Esophagus squamous epithelium (tissue), 5 donors: ENCODE measurements at places on chromosomes 1 and 21. TPM values are rescaled to one million over a fixed set of nuclear protein-coding genes. Genes with fewer than 3 reads are reported as not detected.

GRCh38 chr1:27300341-27301051 lies 21.5 kb upstream of the TMEM222 start:
- H3K27me3 ChIP-seq = no peaks in the 10 kb centered on the region
- peaks cover 23% of the 10 kb centered on the region for H3K4me1 ChIP-seq
- no peak overlapping the region for H3K4me3 ChIP-seq
- DNase-seq = peak; percentile 19
- peak overlapping the region; percentile 94 for H3K27ac ChIP-seq

DNA sequence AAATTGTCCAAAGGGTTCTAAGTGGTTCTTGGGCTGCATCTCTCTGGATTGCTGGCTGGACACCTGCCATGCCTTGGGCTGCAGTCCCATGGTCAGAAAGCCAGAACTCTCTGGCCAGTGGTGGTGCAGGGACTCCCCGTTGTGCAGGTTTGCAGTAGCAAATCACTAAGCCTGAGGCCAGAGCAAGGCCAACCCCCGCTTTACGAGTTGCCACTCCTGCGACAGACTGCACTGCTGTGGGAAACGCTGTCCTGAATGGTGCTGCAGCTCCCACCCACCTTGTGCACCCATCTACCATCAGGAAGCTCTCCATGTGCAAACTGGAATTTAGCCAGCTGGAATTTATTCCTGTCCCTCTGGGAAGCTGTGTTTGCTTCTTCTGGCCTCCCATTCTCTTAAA lies 45.7 kb downstream of the LHX4 start:
- no peak overlapping the region for H3K27ac ChIP-seq
- H3K36me3 ChIP-seq = no peaks in the 10 kb centered on the region
- no peaks in the 10 kb centered on the region for H3K27me3 ChIP-seq
- no peak for DNase-seq

- DNase-seq = no peak
- H3K27me3 ChIP-seq = no peaks in the 10 kb centered on the region
- H3K4me3 ChIP-seq = no peak overlapping the region
- H3K27ac ChIP-seq = no peak overlapping the region
- no peaks in the 10 kb centered on the region for H3K4me1 ChIP-seq
Observed at GRCh38 chr21:28229814-28230213, 762.9 kb downstream of the LTN1 start.

- DNase-seq = no peak
- no peaks in the 10 kb centered on the region for H3K36me3 ChIP-seq
- H3K4me3 ChIP-seq = no peak overlapping the region
- H3K27ac ChIP-seq = no peak overlapping the region
- no peaks in the 10 kb centered on the region for H3K27me3 ChIP-seq
Observed at GRCh38 chr1:67856921-67857320, 23.7 kb upstream of the GNG12 start.

- H3K27me3 ChIP-seq = no peaks in the 10 kb centered on the region
- H3K4me3 ChIP-seq = no peak overlapping the region
- DNase-seq = no peak
- H3K27ac ChIP-seq = no peak overlapping the region
Observed at GRCh38 chr1:38587766-38588165, 271.8 kb downstream of the RRAGC start.

OR2G6 gene
- total RNA-seq = not detected

- no peak for DNase-seq
- H3K36me3 ChIP-seq = no peaks in the 10 kb centered on the region
- H3K27me3 ChIP-seq = no peaks in the 10 kb centered on the region
- no peaks in the 10 kb centered on the region for H3K4me1 ChIP-seq
- H3K4me3 ChIP-seq = no peak overlapping the region
Observed at GRCh38 chr1:76727520-76727919, 139.8 kb upstream of the ST6GALNAC5 start.

DNA sequence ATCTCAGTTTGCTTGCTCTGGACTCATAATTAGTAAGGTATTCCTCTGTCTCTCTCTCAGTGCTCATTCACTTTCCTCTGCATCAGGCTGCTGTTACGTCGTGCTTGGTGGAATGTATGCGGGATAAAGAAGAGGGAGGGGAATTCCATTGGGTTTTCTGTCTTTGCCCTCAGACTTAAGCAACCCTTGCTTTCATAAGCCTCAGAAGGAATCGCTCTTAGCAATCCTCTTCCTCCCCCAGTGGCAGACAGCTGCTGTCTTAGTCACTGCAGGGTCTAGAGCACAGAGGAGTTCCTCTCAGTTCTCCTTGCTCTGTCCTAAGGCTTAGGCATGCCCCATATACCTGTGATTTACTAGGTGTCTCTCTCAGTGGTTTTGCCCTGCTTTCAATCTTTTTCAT lies 19.1 kb upstream of the NTMT2 start:
- H3K4me3 ChIP-seq = no peak overlapping the region
- H3K36me3 ChIP-seq = no peaks in the 10 kb centered on the region
- no peaks in the 10 kb centered on the region for H3K4me1 ChIP-seq

- H3K4me3 ChIP-seq = no peak overlapping the region
- peaks cover 13% of the 10 kb centered on the region for H3K36me3 ChIP-seq
- no peak overlapping the region for H3K27ac ChIP-seq
- H3K27me3 ChIP-seq = no peaks in the 10 kb centered on the region
- H3K4me1 ChIP-seq = no peaks in the 10 kb centered on the region
Observed at GRCh38 chr1:39473324-39473723, 18.1 kb upstream of the BMP8A start.

DNA sequence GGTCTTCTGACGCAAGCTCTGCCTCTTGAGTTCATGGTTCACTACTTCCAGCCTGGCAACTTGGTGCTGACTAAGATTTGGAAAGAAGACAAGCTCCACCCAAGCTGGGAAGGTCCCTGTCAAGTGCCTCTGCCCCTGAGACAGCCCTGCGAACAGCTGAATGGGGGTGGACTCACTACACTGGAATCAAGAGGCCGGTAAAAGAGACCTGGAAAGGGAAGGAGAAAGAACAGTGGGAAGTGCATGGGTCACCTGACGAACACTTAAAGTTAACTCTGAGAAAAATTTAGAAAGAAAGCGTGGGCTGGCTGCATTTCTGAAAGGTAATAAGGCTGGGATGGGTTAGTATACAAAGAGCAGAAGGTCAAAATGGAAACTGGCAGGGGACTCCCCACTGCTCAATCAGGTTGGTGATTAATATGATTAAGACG lies 26.1 kb upstream of the ZNF496 start:
- DNase-seq = no peak
- H3K4me1 ChIP-seq = peaks cover 31% of the 10 kb centered on the region
- no peak overlapping the region for H3K4me3 ChIP-seq
- no peak overlapping the region for H3K27ac ChIP-seq

PADI2 gene
- total RNA-seq = 1.3 TPM

GRCh38 chr1:229271448-229272159 lies 693 bp downstream of the RAB4A start:
- H3K4me1 ChIP-seq = peaks cover 30% of the 10 kb centered on the region
- no peaks in the 10 kb centered on the region for H3K36me3 ChIP-seq
- no peaks in the 10 kb centered on the region for H3K27me3 ChIP-seq
- H3K4me3 ChIP-seq = peak overlapping the region; percentile 94

GRCh38 chr1:194442901-194443575 lies 1256.6 kb upstream of the B3GALT2 start:
- H3K36me3 ChIP-seq = no peaks in the 10 kb centered on the region
- H3K27ac ChIP-seq = no peak overlapping the region
- H3K4me3 ChIP-seq = no peak overlapping the region
- H3K4me1 ChIP-seq = no peaks in the 10 kb centered on the region

- H3K27ac ChIP-seq = no peak overlapping the region
- no peaks in the 10 kb centered on the region for H3K36me3 ChIP-seq
- H3K4me3 ChIP-seq = no peak overlapping the region
- no peak for DNase-seq
- H3K4me1 ChIP-seq = peaks cover 22% of the 10 kb centered on the region
Observed at GRCh38 chr1:156851779-156852417, 7.0 kb downstream of the INSRR start.

DNA sequence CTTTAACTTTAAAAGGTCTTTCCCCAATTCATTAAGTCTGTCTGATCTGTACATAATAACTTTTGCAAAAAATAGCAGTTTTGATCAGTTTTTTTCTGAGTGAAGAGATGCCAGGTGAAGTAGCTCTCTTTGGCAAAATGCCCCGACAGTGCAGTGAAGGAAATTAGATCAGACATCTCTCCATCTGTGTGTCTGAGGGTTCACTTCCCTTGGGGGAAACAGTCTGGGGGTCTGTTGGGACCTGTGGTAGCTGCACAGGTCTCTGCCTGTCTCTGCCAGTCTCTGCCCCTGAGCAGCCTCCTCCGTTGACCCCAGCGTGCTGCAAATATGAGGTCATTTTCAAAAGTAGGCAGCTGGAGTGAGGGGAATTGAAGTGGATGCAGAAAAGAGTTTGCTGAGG lies 54.5 kb downstream of the TBCE start:
- no peaks in the 10 kb centered on the region for H3K36me3 ChIP-seq
- no peak overlapping the region for H3K27ac ChIP-seq

DNA sequence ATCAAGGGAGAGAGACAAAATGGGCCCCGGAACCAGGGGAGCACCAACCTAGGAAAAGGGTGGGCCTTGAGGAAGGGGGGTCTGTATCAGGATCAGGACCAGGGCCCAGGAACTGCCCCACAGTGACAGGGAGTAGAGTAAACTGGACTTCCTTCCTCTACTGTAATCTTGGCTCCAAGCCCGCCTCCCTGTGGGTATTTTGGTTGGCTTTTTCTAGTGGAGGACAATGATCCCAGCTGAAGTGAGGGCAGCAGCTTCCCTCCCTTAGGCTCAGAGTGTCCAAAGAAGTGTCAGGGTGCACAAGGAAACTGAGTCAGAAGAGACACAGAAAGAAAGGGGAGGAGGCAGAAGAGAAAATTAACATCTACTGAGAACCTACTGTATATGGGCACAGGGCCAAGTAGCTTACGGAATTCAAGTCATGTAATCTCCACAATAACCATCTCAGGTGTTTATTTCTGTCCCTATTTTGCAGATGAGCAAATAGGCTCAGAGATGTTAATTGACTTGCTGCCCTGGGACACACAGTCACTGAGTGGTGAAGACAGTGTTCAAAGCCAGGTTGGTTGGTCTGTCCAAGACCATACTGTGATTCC lies 4.8 kb downstream of the UBQLN4 start:
- no peak for DNase-seq
- peaks cover 16% of the 10 kb centered on the region for H3K4me1 ChIP-seq
- H3K27ac ChIP-seq = no peak overlapping the region
- H3K27me3 ChIP-seq = no peaks in the 10 kb centered on the region
- H3K36me3 ChIP-seq = peaks cover 3% of the 10 kb centered on the region
- no peak overlapping the region for H3K4me3 ChIP-seq

DNA sequence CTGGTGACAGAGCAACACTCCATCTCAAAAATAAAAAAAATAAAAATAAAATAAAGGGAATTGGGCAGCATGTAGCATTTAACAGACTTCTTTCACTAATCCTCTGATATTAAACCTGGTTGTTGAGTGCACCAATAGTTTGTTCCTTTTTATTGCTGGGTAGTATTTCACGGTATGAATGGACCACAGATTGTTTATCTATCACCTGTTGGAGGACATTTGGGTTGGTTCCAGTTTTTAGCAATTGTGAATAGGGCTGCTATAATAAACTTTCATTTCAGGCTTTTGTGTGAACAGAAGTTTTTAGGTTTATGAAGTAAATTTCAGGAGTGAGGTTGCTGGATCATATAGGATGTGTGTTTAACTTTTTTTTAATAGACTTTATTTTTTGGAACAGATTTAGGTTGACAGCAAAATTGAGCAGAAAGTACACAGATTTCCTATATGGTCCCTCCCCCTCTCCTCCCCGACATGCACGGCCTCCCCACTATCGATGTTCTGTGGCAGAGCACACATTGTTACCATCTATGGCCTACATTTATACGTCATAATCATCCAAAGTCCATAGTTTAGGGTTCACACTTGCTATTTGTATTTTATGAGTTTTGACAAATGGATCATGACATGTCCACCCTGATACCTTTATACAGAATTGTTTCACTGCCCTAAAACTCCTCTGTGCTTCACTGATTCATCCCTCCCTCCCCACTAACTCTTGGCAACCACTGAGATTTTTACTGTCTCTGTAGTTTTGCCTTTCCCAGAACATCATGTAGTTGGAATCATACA lies 66.1 kb upstream of the TMPRSS2 start:
- no peak overlapping the region for H3K27ac ChIP-seq
- no peak overlapping the region for H3K4me3 ChIP-seq
- H3K4me1 ChIP-seq = peaks cover 8% of the 10 kb centered on the region
- no peaks in the 10 kb centered on the region for H3K27me3 ChIP-seq

ATP1B1 gene
- total RNA-seq = 98.5 TPM

- peak overlapping the region; percentile 71 for H3K4me3 ChIP-seq
- no peak for DNase-seq
- peak overlapping the region; percentile 95 for H3K27ac ChIP-seq
Observed at GRCh38 chr1:9822897-9823692, 670 bp downstream of the CLSTN1 start.

DNA sequence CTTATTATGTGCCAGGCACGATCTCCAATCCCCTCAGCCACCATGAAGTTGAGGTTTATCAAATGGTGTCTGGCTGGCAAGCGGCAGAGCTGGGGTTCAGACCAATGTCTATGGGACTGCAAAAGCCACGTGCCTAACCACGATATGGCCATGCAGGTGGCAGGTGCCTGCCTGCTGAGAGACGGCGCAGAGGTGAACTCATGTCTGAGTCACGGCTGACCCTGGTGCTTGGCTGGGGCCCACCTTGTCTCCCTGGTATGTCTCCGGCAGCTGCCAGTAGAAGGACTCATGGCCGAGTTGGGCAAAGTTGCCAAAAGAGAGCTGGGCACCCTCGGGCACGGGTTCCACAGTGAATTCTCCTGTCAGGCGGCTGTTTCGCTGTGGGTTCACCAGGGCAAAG lies 59.9 kb downstream of the LDLRAD2 start:
- H3K4me3 ChIP-seq = no peak overlapping the region
- no peak for DNase-seq
- H3K27me3 ChIP-seq = no peaks in the 10 kb centered on the region
- H3K4me1 ChIP-seq = peaks cover 40% of the 10 kb centered on the region
- peak overlapping the region; percentile 17 for H3K27ac ChIP-seq

- H3K4me3 ChIP-seq = no peak overlapping the region
- H3K27me3 ChIP-seq = peaks cover 19% of the 10 kb centered on the region
- H3K4me1 ChIP-seq = peaks cover 8% of the 10 kb centered on the region
- H3K36me3 ChIP-seq = no peaks in the 10 kb centered on the region
Observed at GRCh38 chr1:110426854-110427253, 19.4 kb upstream of the LAMTOR5 start.

GRCh38 chr1:100616121-100616621 lies 78.2 kb downstream of the GPR88 start:
- H3K4me1 ChIP-seq = no peaks in the 10 kb centered on the region
- DNase-seq = no peak
- H3K36me3 ChIP-seq = no peaks in the 10 kb centered on the region
- H3K4me3 ChIP-seq = no peak overlapping the region
- no peaks in the 10 kb centered on the region for H3K27me3 ChIP-seq
